ENCODE measurements at places on chromosomes 3 and 15.

DNA sequence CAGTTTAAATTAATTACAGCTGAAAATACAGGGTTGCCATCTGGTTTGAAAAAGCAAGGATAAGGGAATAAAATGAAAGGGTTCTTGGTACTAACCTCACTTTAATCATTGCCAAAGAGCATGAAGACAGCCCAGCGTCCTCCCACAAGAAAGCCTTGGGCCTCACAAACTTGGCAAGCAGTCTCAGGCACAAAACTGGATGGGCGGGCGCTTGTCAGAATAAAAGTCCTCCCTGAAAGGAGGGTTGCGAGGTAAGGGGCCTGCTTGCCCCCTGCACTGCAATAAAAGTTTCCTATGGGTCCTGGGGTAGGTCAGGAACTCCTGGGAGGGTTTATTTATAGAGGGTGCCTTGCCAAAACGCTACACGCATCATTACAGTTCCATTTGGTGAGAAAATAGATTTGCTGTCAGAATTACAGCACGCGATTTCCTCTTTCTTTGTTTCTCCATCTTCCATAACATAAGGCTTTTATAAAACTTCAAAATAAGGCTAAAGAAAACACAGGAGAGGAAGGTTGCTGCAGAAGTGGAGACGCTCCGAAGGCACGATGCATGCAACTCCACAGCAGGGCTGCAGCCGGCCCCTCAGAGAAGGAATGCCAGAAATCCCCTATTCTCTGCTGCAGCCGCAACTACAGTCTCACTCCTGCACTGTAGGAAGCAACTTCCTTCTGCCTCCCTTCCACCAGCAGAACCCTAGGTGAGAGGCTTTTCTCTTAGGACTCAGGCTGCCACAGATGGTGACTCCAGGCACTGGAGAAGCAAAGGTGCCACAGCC lies 61.3 kb downstream of the VGLL4 start:
- DNase-seq = peak; percentile 79

GRCh38 chr3:12004741-12005513 lies 739 bp downstream of the SYN2 start:
- DNase-seq = no peak

GRCh38 chr15:25236861-25237155 lies 202.0 kb downstream of the UBE3A start:
- no peak for DNase-seq

DNA sequence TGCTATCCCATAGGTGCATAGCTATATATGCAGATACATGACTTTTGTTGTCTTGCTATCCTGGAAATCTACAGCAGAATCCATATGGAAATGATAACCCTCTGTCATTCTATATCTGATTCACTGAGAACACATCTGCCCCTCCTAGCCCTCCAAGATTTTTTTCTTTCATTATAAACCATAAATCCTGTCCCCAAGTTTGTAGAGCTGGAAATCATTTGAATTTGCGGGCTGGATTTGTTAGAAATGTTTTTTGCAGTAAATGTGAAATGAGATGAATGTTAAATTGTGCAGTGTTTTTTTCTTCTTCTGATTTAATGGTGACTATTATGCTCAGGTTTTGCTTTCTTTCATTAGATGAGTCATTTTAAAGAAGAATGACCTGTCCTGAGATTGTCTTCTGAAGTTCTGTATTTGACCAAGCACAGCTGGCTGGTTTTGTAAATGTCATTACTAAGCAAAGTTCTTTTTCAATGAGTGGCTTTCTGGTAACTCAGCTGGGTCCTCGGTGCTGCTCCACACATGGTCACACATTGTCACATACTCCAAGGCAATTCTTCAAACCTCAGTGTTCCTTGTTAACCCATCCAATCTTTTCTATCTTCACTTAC lies 25.3 kb upstream of the ABHD17C start:
- DNase-seq = no peak

GRCh38 chr3:65339192-65339740 lies 651.5 kb upstream of the ADAMTS9 start:
- no peak for DNase-seq

- no peak for DNase-seq
These were observed 713.1 kb downstream of the SI start for GRCh38 chr3:164365242-164365641.

GRCh38 chr3:176078906-176079305 lies 1118.4 kb downstream of the TBL1XR1 start:
- DNase-seq = no peak

All from breast epithelium (tissue), 4 donors.